Stimulated activated CD4-positive, alpha-beta T cell treated with anti-CD3 and anti-CD28 coated beads, Interleukin-4, amount 100 ng/mL, for 24 hours (primary cell): ENCODE measurements at places on chromosomes 2 and 18.

- no peak for DNase-seq
Observed at GRCh38 chr2:213087040-213087439, 64.4 kb downstream of the IKZF2 start.

- no peak for DNase-seq
Observed at GRCh38 chr2:159828738-159829137, 30.7 kb upstream of the CD302 start.

DNA sequence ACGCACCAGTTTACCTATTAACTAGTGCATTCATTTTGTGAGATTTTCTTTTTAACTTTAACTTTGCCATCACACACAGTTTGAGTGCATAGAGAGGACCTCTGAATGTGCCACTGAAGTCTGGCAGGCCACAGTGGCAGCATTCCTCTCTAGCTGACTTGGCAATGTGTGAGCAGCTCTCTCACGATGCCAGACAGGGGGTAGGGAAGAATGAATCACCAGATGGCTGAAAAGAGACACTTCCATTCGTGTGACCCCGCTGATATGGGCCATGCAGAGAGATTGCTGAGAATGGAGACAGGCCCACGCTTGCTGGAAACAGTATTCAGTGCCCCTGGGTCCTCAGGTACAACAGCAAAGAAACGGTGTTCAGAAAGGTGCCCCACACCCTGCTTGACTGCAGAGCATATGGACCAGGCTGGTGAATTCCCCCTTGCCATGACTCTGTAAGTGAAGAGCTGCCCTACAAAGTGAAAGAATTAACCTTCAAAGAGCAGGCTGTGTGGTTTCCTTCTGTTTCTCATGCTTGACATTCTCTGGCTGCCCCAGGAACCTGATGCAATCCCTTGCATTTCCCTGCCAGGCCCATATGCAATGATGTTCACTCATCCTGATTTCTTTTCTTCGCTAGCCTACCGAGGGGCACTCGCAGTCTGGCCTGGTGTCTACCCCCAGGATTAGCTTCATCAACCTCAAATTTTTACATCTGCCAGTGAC lies 236.1 kb downstream of the CDH20 start:
- DNase-seq: no peak

GRCh38 chr2:37688771-37689468 lies 17.5 kb upstream of the CDC42EP3 start:
- DNase-seq: no peak

- DNase-seq: no peak
Observed at GRCh38 chr2:188318161-188318749, 26.6 kb downstream of the GULP1 start.

- DNase-seq: no peak
Observed at GRCh38 chr2:173326806-173327205, 27.9 kb upstream of the CDCA7 start.

DNA sequence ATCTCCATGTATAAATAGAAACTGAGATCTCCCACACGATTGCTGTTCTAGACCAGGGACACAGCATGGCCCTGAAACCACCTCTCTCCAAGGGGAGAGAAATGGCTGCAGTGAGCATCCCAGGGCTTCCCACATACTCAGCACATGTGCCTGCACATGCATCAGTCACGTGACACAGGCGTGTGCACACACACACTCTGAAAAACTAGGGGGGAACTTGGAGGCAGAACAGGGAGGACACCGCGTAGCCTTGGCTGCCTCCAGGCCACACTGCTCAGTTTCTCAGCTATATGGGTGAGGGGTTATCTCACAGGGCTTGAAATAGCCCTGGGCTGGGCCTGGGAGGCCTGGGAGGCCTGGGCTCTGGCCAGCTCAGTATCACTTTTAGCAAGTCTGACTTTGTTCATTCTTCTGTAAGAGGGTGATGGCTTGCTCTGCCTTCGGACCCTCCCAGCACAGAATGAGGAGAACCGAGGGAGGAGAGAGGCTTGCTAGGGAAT lies 66.9 kb downstream of the EMX1 start:
- no peak for DNase-seq

DNA sequence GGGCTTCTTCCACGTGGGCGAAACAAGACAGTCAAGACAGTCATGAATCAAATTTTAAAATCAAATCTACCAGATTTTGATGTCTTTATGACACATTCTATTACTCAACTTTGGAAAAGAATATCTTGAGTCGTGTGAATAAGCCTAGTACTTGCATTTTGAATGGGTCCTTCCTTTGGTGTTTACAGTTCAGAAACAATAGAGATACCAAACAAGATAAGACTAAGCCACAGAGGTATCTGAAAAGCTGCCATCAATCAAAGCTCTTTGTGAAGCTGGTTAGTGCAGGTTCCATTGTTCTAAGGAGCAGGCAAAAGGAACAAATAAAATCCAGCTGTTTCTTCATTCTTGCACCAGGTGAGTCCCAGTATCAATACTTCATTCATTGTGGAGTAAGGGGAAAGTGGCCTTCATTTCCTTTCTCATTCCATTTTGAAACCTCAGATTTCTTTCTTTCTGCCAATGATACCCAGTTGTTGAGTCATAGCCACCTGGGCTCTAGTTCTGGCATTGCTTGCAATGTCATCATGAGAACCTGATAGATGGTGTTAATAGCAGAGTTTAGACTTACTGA lies 151.7 kb upstream of the L3MBTL4 start:
- no peak for DNase-seq

DNA sequence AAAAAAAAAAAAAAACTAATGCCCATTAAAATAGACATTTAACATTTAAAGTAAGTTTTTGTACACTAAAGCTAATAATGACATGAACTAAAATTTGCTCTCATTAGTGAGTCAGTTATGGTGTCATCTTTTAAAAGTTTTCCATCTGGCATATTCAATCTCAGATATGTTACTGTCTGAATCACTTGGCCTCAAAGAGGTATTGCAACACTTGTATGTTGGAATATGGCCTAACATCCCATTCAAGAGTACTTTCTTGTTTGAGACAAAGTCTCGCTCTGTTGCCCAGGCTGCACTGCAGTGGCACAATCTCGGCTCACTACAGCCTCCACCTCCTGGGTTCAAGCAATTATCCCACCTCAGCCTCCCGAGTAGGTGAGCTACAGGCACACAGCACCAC lies 169.7 kb downstream of the TMEM163 start:
- no peak for DNase-seq

DNA sequence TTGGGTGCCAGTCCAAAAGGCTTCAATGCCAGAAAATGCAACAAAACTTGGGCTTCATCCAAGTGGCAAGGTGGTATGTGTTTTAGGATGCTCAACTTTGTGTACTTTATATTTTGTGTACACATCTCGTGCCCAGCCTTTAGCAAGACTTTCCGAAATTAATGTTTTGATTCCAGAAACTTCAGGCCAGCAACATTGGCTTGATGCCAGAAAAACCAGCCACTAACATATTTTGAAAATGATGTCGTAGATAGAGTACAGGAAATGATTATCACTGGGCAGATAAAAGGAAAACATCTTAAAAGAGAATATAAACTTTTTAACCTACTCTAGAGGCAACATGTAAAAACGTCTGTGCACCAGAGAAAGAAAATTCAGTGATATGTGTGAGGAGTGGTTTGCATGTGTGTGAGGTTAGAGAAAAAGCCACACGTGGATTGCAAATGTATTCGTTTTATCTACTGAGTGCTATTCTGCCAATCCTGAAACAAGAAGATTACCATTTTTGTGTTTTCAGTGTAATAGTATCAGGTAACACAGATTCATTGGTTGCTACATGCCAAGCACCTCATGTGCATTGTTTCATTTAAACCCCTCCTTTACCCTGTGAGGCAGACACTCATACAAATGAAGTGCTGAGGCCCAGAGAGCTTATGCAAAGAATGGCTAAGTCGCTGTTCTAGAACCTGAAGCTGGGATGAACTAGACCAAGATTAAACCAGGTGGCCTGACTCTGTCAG lies 264.8 kb downstream of the C1D start:
- DNase-seq: no peak

DNA sequence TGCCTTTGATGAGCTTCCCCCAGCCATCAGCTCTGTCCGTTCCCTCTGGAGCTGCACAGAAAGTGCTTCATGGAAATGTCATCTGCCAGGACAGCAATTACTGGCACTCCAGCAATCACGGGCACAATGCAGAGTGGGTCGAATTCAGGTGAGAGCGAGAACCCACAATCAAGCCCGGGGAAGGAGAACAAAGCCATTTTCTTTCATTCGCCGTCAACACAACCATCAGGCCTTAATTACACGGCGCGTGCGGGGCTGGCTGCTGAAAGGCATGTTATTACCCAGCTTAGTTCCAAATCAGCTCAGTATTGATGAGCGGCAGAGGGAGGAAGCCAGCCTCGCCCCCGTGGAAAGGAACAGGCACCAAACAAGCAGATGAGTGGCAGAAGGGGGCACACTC lies 143.9 kb downstream of the MYT1L start:
- no peak for DNase-seq

- no peak for DNase-seq
Observed at GRCh38 chr18:49135877-49136276, 185.1 kb upstream of the SMAD7 start.

DNA sequence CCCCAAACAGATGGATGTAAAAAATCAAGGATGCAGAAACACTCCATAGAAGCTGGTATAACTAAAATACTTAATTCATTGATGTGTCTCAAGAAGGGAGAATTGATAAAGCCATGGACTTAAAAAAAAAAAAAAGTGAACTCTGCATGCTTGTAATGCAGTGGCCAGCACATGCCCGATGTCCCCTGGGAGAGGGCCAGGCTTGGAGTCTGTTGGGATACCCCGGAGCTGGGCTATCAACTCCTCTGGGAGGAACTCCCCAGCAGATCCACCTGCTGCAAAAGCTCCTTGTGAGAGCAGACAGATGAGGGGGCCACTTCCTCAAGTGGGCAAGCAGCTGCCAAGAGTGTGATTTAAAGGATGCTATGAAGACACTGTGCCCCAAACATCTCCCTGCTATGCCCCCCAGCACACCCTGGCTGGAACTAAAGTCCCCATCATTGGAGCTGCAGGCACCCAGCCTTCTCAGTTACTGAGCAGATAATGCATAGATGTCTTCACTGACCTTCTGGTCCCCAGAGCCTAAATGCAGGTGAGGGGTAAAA lies 311.5 kb upstream of the ID2 start:
- no peak for DNase-seq

DNA sequence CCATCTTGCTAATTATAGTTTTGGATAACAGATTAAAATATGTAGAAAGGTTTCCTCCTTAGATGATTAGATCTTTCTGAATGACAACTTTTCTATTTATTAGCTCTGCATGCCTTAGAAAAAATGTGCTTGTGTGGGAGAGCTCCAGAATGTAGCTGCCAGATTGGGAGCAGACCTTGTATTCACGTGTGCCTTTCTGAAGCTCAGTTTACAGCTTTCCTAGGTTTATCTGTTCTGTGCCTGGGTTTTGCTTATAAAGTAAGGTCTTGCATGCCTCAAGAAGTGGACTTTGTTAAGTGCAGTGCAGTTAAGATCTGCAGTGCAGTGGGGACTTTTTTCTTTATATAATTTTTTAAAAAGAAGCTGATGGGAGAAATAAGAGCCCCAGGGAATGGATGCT lies 179.0 kb downstream of the DCC start:
- DNase-seq: no peak

DNA sequence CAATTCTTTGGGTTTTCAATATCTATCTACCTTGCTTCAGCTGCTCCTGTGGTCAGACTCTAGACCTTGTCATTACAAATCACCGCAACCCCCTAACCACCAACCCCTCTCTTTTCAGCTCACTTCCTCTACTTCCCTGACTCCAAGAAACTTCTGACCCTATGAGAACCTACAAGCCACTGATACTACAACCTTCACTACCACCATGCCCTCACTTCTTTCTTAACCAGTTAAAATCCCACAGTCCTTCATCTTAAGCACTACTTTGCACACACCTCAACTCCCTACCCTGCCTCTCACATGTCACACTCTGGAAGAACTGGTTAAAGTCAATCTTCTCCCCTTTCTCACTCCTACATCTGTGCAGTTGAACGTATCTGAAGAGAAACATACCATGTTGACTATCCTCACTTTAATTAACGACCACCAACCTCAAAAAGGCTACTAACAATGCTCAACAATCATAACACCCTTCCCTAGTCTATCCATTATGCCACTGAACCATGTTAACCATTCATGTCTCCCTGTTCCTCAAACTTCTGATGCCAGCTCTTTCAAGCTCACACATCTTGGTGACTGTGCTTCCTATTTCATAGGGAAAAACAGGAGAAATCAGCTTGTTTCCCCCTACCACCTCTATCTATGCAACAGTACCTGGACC lies 12.6 kb downstream of the EIF2AK3 start:
- DNase-seq: no peak

- DNase-seq: no peak
Observed at GRCh38 chr2:45337481-45337880, 273.6 kb downstream of the SRBD1 start.

DNA sequence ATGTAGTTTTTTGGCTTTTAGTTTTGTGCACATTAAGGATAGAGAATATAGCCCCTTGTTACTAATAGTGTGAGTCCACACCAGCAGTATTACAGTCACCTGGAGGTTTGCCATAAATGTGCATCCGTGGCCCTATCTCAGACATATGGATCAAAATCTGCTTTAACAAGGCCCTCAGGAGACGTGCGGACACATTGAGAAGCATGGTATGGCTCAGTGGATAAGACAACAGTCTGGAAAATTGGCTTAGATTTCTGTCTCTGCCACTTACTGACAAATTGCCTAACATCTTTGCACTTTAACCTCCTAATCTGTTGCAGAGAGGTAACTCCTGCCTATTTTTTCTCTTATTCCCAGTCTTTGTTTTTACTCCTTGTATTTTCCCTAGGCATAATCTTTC lies 307.2 kb upstream of the DLGAP1 start:
- DNase-seq: no peak

DNA sequence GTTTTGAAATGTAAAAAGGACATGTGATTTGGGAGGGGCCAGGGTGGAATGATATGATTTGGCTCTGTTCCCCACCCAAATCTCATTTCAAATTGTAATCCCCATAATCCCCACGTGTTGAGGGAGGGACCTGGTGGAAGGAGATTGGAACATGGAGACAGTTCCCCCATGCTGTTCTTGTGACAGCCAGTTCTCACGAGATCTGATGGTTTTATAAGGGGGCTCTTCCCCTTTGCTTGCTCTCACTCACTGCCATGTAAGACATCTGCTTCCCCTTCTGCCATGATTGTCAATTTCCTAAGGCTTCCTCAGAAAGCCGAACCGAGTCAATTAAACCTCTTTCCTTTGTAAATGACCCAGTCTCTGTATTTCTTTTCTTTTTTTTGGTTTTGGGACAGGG lies 39.2 kb downstream of the FECH start:
- DNase-seq: no peak
